ENCODE measurements at places on chromosomes 3 and 15.

- DNase-seq: no peak
Observed at GRCh38 chr15:69337138-69337537, 38.4 kb downstream of the PAQR5 start.

DNA sequence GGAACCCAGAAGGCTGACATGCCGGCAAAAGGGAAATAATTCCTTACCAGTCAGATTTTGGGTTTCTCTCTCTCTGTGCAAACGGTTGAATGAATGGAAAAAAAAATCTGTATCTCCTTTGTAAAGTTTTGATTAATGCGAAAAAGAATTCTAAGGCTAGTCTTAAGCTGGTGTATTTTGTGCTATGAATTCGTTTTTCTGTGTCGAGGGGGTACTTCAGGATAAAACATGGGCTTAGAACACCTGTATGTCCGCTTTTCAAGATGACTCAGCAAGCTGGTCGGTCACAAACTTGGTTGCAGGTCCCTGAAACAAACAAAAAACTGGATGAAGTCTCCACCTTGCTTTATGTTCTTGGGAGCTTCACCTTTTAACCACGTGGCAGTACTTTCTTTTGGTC is 28.5 kb downstream of the IGDCC3 start:
- DNase-seq: no peak

- DNase-seq: no peak
Observed at GRCh38 chr3:127134887-127135240, 58.1 kb upstream of the PRR23E start.

DNA sequence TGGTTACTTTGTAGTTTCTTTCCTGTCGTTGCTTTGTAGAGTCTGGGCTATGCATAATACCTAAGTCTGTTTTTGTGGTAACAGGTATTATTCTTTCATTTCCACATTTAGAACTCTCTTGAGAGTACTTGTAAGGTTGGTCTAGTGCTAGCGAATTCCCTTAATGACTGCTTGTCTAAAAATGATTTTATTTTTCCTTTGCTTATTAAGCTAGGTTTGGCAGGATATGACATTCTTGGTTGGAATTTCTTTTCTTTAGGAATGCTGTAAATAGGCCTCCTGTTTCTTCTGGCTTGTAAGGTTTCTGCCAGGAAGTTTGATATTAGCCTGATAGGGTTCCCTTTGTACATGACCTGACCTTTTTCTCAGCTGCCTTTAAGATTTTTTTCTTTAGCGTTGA is 70.1 kb upstream of the SGO1 start:
- no peak for DNase-seq

- no peak for DNase-seq
Observed at GRCh38 chr3:149783576-149783975, 8.8 kb downstream of the ANKUB1 start.

- peak; percentile 62 for DNase-seq
Observed at GRCh38 chr3:30894521-30895251, at the start of gene GADL1. Gene GADL1 (minus strand): TSS chr3:30894661. CDS start chr3:30894614, 47 bp downstream.

GRCh38 chr3:113660896-113661295 is 35.5 kb downstream of the USF3 start:
- DNase-seq: no peak

- no peak for DNase-seq
Observed at GRCh38 chr15:72372361-72372760, 3.5 kb downstream of the HEXA start.

GRCh38 chr3:189982321-189982945 is 138.3 kb downstream of the P3H2 start:
- DNase-seq: no peak

GRCh38 chr3:64848822-64849221 is 161.0 kb upstream of the ADAMTS9 start:
- DNase-seq: no peak

DNA sequence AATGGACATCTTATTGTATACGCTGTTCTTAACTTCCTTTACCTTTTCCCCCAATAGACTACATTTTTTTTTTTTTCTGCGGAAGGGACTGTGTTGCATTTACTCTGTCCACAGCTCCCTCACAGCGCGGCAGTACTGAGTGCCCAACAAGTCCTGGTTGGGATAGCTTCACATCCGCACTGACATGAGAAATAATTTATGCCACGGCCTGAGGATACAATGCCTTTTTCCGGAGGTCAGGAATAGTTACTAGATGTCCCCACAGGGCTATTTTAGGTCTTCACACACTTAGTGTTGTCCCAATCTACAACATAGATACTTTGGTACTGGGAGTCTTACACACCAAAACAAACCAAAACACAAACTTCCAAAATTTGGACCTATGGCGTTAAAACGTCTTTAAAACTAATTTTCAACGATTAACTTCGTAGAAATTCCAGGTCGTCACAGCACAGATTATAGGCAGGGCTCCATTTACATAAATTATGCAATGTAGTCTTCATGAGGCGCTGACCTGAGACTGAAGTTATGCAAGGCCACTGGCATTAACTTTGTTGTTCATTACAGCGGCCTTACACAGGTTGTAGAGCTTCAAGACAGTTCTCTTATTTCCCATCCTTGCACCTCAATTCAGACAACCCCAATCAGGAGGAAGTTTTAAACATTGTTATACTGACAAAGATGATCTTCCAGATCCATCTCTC is 989 bp upstream of the PPIB start:
- DNase-seq: no peak

- no peak for DNase-seq
Observed at GRCh38 chr15:31563421-31563820, 236.8 kb downstream of the KLF13 start.

GRCh38 chr3:129341331-129342141 is 62.9 kb downstream of the HMCES start:
- DNase-seq: no peak

GRCh38 chr15:77575203-77575934 is 57.3 kb downstream of the LINGO1 start:
- no peak for DNase-seq

GRCh38 chr3:28036599-28037575 is 204.5 kb upstream of the CMC1 start:
- no peak for DNase-seq

GRCh38 chr15:63083541-63083940 is 38.1 kb upstream of the LACTB start:
- DNase-seq: no peak

- peak; percentile 83 for DNase-seq
Observed at GRCh38 chr15:101206176-101206591, 45.7 kb downstream of the CHSY1 start.

DNA sequence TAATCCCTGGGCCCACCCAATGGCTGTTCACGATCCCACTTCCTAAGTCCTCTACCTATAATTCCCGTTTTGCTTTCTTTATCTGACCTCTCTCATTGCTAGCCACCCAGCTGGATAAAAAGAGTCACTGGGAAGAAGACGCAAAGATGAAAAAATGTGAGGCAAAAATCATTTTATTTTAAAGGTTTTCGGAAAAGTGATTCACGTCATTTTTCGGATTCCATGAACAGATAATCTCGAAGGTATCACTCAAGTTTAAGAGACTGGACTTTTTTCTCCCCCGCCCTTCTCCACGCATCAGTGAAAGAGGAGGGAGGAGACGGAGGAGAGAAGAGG is 266.6 kb downstream of the CGGBP1 start:
- no peak for DNase-seq

DNA sequence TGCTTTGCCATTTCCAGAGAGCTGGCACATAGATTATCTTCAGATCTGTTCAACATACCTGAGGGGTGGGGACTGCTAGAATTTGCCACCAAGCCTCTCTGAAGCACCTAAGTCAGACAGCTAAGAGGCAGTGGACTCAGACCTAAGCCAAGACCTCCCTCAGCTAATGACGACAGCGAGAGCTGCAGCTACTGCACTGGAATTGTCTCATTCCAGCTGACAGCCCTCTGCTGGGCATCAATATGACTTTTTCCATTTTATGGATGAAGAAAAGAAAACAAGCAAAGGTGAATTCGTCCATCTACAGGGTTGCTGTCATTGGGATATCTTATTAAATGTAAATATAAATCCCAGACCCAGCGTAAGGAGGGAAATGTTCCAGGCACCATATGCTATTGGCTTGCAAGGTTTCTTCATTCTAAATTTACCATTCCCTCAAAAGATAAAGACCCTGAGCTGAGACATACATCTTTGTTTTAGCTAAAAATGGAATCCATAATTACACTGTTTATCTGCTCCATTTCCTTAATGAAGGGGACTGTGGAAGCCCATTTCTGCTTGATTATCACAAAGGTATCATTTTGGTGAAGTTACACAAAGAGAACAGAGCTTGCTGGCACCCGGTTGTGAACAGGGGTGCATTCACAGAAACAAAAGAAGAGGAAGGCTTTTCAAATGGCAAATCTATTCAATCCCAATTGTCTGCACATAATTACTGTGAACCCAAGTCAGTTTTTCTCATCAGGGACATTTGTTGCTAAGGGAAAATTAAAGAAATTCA is 85.5 kb upstream of the LRTM1 start:
- DNase-seq: no peak

DNA sequence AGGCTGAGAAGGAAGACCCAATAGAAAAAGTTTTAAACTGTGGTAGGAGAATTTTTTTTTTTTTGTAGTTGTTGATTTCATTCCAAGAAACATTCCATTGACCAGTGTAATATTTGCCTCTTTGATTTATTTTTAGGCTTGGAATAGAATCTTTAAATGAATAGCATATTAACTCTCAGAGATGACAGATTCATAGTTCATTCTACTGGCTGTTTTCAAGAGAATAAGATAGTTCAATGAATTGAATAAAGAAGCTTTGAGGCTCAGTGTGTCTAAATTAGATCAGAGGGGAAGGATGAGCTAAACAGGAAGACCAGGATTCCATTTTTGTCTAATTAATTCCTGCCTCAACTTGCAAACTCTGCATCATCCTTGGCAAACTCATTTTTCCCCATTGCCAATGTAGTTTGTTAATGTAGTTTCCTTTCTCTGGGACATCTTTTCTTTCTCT is 98.4 kb downstream of the NAALADL2 start:
- DNase-seq: no peak

DNA sequence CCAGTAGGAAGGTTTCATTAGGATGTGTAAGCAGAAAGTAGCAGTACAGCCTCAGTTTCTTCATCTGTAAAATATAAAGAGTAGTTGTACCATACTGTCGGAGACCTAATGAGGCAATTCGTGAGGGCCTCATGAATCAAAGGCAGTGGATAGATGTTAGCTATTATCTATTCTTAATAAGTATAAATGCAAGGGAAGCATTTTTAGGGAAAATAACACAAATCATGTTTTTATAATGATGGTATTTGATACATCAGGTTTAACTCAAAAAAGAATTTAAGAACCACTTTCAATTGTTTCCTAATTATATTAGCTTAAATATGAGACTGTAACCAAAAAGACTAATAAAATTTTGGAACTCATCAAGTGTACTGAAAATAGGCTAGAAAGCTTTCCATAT is 309.1 kb downstream of the ZBTB20 start:
- no peak for DNase-seq

DNA sequence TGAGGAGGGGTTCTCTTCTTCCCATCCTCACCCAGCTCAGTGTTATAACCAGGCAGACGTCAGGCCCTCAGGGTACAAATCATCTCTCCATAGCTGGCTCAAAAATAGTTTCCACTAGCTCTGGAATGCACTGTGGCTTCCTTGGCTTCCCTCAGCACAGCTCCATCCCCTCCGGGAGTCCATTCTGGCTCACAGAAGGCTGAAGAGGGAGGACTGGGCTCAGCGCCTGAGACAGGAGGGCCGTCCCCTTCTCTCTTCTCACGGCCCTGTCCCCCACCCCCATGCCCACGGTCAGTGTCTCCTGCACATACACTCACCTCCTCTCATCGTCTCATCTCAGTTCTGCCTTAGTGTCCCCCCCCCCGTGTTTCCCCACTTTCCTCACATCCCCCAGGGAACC is 50.1 kb downstream of the UMPS start:
- no peak for DNase-seq

DNA sequence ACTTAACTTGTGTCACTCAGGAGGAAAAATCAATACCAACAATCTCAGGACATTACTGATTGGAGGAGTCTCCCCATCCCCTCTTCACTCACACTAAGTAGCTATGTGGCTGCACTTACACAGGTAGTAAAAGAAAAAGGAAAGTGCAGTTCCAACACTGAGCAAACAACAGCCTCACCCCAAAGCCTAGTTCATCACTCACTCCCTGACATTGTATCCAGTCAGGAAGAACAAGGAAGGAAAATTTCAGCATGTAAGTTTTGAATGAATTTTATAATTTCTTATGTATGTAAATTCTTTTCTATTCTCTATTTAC is 273.4 kb downstream of the IGSF11 start:
- no peak for DNase-seq

GRCh38 chr3:37540786-37541185 is 320.9 kb upstream of the CTDSPL start:
- DNase-seq: no peak

- DNase-seq: no peak
Observed at GRCh38 chr3:191753196-191753595, 292.2 kb downstream of the PYDC2 start.

DNA sequence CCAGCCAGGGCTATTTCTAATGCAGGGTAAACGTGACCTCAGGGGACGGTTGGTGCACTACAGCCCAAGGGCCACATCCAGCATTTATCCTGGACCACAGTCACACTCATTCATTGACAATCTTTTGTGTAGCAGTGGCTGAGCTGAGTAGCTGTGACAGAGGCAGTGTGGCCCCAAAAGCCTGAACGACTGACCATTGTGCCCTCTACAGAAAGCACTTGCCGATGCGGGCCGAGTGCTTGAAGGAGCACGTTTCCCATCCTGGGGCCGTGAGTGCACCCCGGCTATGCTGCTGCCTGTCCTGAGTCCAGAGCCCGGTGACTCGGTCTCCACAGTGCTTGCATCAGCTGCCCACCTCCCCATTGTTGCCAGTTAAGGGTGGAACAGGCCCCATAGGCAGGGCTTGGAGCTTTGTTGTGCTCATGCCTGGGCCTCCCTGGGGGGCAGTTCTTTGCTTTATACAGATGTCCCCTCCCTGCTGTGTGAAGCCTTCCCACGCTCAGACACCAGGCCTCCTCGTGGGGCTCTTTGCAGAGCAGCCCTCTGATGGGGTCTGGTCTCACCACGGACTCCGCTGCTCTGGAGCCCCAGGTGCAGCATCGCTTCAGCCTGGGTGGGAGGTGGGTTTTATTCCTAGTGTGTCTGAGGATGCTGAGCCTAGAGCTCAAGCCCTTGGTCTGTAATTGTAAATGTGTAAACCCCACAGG is 13.0 kb upstream of the SNRPA1 start:
- DNase-seq: no peak

DNA sequence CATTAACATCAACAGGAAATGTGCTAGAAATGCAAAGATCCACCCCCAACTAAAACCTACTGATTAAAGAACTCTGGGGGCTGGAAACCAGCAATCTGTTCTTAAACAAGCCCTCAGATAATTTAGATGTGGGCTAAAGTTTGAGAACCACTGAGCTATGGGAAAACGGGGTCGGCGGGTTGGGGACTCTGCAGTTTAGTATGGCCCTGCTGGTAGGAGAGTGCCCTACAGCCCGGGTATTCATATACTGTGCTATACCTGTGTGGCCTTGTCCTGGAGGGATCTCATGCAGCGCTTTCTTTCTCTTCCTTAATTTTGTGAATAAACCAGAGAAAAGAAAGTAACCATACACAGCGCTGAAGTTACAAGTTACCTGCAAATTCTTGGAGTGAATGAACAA is 189.7 kb upstream of the GBE1 start:
- no peak for DNase-seq
